ENCODE measurements at places on chromosomes 1 and 21.

DNA sequence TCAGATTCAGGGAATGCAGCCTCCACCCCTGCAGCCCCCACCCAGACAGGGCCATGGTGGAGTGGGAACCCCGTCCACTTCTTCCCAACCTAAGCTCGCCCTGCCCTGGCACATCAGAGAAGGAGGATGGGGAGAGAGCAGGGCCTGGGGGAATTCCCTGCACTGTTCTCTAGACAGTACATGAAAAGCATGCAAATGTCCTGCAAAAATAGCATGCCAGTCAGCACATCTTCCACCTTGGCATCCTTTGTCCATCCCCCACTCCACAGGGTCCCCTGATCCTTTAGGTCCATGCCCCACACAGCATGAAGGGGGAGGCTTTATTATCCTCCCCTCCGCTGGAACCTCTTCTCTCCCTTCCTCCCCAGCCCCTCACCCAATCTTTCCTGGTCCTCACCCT, 35.0 kb upstream of the RD3 start:
- no peak for DNase-seq

GRCh38 chr1:17429183-17429582, 10.3 kb downstream of the RCC2 start:
- DNase-seq: no peak

DNA sequence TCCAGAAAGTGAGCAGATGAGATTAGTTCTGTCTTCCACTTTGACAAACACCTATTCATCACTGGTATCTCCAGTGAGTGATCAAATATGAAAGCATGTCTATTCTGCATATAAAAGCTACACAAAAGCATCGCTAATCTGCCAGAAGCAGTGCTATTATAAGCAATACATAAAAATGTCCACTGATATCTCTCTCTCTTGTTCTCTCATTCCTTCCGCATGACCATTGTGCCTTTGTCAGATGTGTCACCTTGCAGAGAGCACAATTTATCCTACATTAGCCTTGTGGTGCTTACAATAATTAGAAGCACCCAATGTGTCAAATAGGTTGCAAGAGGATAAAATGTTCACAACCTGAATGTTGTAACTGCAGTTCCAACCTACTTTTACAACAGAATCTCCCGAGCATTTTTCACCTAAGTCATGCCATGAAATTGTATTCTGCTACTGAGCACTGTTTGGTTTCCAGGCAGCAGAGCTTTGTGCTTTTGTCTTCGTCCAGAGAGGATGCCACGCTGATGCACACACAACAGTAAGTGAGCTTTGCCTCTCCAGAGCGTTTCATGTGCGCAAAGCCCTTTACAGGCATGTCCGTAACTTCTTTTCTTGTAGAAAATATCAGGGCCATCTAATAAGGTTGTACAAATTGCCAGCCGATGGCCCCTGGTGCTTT, 198.7 kb upstream of the PLD5 start:
- DNase-seq: no peak

- DNase-seq: no peak
These were observed 5.1 kb downstream of the OSBPL9 start for GRCh38 chr1:51621841-51622454.

GRCh38 chr1:26070296-26070962, 3.0 kb upstream of the TRIM63 start:
- no peak for DNase-seq

DNA sequence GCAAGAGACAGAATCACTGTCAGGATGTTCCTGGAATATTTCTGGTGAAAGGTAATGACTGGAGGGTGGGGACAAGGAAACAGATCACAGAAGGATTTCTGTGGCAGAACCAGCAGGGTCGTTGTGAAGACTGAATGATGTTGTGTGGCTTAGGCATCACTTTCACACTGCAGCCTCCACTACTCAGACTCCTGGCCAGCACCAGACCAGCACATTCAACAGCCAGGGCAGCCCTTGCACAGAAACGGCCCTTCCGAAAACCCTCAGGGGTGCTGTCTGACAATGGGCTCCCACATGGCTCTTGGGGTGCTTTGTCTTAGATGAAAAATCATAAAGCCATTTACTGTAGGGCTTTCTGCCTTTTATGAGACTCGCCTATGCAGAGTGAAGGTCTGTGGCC, 3.8 kb upstream of the RAB7B start:
- DNase-seq: no peak

DNA sequence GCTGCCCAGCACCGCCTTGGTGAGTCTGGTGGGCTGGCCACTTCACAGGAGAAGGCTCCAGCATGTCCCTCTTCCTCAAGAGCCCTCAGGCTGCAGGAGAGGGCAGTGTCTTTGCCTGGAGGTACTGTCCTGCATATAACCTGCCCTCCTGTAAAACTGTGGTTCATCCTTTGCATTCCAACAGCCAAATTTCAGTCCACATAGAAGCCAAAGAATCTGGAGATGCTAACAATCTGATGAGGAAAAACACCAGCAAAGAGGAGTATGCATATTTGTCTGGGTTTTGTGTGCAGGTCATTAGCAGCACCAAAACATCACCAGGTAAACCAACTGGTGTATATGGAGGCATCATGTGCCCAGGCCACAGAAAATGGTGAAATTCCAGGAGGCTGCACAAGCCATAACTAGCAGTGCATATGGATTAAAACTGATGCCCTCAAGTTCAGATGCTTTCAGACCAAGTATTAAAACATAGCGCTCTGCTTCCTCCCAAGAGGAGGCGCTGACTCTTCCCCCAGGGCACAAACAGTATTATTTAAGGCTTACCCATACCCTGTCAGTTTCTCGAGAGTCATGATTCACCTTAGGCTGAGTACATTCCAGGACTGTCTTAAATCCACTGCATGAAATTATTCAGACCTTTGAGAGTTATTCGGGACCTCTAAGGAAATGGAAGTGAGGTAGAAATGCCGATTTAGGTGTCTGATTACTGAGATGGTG, 150.5 kb upstream of the COA6 start:
- no peak for DNase-seq

- DNase-seq: no peak
These were observed 4.7 kb upstream of the C1orf52 start for GRCh38 chr1:85264150-85264549.

DNA sequence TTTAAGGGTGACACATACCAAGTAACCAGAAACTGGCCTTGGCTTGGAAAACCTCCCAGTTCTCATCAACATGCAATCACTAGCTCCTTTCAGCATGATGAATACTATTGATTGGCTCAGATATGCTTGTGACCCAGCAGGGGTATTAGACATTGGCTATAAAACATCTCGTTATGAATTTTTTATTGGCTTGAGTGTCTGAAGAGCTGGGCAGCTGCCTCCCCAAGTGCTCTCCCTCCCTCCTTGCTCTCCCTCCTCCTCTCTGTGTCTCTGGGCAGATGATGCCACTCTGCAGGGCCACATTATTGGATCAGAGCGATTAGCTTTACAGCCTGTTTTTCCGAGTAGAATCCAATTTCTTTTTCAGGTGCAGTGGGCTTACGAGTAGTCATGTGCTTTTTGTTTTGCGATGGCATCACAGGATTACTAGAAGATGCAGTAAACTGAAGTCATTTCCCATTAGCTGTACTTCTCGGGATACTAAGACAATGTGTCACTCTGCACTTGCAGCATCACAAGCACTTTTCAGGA, 79.3 kb upstream of the ATF3 start:
- no peak for DNase-seq

DNA sequence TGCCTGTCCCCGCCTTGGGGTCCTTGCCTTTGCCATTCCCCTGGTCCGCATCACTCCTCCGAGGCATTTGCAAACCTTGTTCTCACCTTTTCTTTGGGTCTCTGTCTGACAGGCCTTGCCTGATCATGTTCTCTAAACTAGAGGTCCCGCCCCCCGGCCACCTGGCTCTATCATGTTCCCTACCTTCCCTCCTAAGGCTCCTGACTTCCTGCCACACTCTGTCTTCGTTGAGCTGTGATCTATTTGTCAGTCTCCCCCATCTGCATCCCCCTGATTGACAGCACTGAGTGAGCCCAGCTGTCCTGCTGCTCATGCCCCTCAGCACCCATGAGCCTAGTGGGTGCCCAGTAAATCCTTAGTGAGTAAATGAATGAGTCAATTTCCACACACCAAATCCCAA, 22.8 kb downstream of the ERG start:
- DNase-seq: no peak

DNA sequence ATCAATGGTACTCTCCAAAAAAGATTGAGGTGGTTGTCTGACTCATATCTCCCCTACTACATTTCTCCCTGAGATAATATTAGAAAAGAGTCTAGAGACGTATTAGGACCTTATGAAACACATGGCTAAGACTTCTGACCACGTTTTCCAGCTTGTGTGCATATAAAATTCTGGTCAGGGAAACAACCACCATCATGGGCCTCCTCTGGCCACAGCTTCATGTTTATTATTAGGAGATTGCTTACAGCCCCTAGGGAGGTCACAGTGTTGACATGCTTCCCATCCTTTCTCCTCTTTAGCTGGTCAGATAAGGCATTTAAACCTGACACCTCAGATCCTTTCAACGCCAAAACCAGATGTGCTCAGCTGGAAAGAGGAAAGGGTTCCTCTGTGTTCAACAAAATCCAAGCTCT, 620.2 kb downstream of the PLPP3 start:
- no peak for DNase-seq

GRCh38 chr1:203075236-203076030, 10.4 kb downstream of the MYOG start:
- DNase-seq: no peak

DNA sequence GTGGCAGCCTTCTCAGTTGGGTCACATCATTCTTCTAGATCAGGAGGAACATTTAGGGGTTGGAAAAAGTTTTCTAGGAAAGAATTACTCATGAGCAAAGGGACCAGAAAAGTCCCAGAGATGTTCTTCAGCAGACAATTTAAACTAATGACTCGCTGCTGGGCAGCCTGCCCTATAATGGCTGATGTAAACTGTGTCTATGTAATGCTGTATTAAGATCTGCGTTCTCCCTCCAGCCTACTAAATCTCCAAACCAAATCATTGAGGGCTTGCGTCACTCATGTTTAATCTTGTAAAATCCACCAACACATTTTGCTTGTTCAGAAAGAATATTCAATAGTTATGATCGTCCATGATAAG, 92.1 kb downstream of the LRRC8C start:
- no peak for DNase-seq

GRCh38 chr1:223208164-223209076, 65.4 kb upstream of the TLR5 start:
- no peak for DNase-seq

DNA sequence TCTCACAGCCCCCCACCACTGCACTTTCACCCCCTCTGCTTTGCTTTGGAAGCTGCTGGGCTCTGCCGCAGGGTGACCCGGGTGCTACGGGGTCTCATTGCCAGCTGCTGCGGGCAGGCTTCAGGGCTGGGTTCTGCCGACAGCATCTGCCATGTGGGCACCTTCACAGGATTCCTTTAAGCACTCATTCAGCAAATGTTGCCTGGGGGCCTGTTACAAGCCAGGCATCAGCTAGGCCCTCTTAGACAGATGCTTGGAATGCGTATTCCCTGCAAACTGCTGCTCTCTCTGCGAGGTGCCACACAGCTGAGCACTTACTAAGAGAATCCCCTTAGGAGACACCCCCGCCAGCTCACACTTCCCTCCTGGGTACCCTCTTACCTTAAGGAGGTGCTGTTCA, 29.2 kb downstream of the COL16A1 start:
- DNase-seq: no peak

- DNase-seq: no peak
These were observed 124.2 kb downstream of the GALNT2 start for GRCh38 chr1:230191079-230191804.

DNA sequence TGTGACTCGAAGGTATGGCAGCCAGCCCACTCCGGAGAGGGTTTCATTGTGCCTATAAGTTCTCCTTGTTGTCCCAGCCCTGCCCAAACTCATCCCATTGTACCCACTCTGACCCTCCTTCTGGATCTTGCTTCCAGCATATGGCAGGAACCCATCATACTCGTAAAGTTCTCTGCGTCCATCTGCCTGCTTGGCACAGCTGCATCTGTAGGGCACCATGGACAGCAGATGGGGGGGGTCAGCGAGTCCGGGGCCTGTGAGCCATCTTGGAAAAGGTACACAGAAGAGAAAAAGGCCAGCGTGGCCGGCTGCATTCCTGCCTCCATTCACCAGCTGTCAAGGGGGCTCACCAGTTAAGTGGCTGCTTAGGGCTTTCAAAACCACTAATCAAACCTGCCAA, 94.9 kb upstream of the IGSF21 start:
- no peak for DNase-seq

DNA sequence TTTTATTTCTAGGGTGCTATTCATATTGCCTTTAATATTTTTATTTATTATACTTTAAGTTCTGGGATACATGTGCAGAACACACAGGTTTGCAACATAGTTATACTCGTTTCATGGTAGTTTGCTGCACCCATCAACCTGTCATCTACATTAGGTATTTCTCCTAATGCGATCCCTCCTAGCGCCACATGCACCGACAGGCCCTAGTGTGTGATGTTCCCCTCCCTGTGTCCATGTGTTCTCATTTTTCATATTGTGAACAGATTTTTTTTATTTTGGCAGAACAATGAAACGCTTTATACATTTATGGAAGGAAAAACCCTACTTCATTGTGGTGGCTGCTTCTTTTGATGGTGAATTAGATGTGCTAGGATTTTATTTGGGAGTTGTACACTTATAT, 14.4 kb upstream of the USH2A start:
- DNase-seq: no peak

- DNase-seq: no peak
These were observed 388.4 kb downstream of the DISC1 start for GRCh38 chr1:232014941-232015340.

- no peak for DNase-seq
These were observed 187.7 kb downstream of the TRABD2B start for GRCh38 chr1:47809301-47810084.

DNA sequence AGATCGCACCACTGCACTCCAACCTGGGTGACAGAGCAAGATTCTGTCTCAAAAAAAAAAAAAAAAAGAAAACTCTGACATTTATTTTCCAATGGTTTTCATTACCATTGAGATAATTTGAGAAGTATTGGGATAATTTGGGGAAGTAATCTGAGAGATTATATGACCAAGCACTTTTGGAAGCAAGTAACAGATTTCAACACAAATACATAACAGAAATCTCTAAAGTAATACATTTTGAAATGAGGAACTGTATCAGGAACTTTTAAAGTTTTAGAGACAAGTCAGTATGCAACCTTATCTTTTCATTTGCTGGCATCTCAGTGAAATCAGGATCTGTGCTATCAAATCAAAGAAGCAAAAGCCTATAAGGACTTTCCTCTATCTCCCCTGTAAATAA, 25.4 kb upstream of the SLC16A1 start:
- DNase-seq: no peak

DNA sequence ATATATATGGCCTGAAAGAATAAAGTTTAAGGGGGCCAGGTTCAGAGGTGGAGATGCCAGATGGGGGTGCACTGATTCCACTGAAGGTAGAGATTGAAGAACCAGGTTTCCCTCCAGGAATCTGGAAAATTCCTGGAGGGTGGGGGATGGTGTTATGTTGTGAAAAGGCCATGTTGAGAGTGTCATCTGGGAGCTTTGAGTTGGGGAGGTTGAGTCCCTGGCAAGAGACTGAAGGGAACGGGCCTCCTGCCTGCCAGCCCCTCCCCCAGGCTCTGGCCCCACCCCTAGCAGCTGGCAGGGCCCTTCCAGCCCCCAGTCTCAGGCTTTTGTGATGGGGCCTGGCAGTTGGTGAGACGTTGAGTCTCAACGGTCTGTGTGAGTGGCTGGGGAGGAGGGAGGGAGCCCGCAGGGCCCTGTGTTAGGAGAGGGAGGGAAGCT, 4.1 kb downstream of the PTPRU start:
- DNase-seq: no peak
